ENCODE measurements at places on chromosomes 16 and 17.

DNA sequence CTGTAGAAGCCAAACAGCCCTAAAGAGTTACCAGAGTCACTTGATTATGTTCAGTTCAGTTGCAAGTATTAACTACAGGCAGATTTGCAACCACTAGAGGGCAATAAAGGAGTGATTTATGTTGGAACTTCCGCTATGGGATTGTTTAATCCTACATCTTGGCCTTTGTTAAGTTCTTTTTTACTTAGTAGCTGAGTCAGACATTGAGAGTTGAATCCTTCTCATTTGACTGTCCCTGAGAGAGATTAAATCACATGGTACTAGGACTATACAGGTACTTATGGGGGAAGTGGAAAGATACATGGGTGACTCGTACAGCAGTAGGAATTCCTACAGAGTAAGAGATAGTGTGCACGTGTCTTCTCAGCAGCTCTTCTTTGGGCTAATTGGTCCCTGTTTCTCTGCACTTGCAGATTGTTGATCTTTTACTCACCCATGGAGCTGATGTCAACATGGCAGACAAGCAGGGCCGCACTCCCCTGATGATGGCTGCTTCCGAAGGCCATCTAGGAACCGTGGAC, 40.3 kb downstream of the CYB561 start:
- DNase-seq = no peak

- peak; percentile 26 for DNase-seq
Observed at GRCh38 chr17:74212209-74212912, 1.0 kb upstream of the TTYH2 start.

GRCh38 chr16:30354423-30355143, 525 bp downstream of the CD2BP2 start:
- DNase-seq = no peak

- peak; percentile 33 for DNase-seq
Observed at GRCh38 chr17:28716740-28717577, 709 bp downstream of the RAB34 start.

GRCh38 chr16:12582696-12583095, 221.0 kb downstream of the CPPED1 start:
- no peak for DNase-seq

DNA sequence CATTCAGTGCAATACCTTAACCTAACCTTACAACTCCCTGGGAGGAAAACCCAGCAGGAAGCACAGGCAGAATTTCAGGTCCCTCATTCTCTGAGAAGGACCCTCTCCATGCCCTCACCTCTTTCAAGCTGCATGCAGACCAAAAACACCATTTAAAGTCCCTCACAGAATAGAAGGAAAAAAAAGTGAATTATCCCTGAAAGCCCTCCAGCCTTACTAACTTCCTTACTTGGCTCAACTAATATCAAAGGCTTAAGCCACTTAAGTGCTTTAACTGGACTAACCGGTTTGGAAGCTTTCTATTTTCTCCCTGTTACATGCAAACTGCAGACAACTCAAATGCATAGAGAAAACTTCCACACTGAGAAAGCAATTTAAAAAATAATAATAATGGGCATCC, 60.5 kb downstream of the ADAMTS18 start:
- no peak for DNase-seq

DNA sequence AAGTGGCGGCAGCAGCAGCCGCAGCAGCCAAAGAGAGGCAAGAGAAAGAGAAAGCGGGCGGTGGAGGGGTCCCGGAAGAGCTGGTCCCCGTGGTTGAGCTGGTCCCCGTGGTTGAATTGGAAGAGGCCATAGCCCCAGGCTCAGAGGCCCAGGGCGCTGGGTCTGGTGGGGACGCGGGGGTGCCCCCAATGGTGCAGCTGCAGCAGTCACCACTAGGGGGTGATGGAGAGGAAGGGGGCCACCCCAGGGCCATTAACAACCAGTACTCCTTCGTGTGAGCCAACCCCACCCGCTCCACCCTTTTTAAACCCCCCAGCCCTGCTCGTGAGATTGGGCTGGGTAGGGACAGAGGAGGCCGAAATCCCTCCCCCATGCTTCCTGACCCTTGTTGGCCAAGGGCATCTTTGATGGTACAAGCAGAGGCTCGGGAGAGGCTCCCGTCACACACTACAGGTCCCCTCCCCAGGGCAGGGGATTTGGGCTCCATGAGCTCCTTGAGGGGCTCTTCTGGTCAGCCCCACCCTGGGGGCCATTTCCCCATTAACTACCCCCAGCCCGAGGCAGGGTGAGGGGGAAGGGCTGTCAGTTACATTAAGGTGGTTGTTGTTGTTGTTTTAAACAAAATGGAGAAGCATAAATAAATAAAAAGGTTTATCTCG, 4.6 kb upstream of the ATP2A1 start:
- DNase-seq = peak; percentile 61

- no peak for DNase-seq
Observed at GRCh38 chr17:72143245-72143644, 22.4 kb downstream of the SOX9 start.

DNA sequence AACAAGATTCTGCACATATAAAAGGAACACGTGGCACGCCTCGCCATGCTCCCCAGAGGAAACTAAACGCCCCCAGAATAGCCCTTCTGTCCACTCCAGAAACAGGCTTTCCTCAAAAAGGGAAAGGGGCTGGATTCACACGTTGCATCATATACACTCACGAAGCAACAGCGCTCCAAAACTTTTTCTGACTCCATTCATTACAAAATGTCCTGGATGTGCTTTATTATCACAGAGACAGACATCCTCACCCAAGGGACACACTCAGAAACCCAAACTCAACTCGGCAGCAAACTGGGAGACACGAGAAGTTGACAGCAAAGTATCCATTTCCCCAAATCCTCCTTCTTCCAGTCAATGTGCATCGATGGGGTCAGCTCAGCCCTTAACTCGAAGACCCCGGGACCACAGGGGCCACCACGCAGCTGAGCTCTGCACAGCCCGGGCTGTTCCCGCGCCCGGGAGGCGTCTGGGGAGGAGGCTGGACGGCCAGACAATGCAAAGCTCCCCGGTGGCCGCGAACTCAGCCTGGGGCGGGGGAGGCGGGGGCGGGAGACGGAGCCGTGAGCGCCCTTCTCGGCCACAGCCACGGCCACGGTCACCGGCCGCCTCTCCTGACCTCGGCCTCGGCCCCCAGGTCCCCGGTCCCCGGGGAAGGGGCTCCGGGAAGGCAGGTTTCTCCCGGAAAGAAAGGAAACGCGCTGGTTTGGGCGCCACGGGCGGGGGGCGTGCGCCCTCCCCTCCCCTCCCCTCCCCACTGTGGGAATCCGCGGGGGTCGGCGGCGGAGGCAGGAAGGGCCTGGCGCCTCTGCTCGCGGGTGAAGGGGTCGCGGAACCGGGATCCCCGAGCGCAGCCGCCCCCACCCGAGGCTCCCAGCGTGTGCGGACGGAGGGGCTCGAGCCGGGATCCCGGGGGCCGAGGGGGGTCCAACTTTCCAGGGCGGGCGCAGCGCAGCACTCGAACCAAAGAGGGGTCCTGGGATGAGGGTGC, 1.2 kb downstream of the NXN start:
- DNase-seq = no peak

GRCh38 chr17:55576996-55577586, 65.8 kb upstream of the SMIM36 start:
- DNase-seq = peak; percentile 28

GRCh38 chr17:44536090-44536953, 21.0 kb upstream of the FZD2 start:
- DNase-seq = no peak

GRCh38 chr17:74432766-74433391, 991 bp downstream of the GPRC5C start:
- no peak for DNase-seq

DNA sequence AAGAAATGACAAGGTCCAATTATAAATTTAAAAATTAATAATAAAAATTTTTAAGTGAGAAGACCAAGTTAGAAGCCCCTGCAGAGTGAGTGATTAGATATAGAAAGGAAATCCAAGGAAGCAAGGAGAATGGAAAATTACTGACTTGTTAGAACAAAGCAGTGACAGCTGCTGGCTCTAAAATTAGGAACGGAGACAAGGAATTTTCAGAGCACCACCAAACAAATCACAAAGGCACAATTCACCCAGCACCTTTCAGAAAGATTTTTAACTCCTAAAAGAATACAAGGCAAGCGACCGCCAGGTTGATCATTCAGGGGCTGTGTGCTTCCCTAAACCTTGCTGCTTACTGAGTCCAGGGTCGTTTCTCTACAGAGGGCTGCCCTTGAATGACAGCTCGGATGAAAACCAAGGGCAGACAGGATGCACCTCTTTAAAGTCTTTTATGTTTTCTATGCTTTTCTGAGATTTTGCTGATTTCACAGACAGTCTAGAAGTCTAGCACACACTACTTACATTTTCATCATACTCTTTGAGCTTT, 45.4 kb upstream of the GINS3 start:
- DNase-seq = no peak

- no peak for DNase-seq
Observed at GRCh38 chr16:4388271-4389021, 16.8 kb downstream of the VASN start.

- DNase-seq = no peak
Observed at GRCh38 chr16:56145369-56145768, 45.9 kb upstream of the GNAO1 start.

DNA sequence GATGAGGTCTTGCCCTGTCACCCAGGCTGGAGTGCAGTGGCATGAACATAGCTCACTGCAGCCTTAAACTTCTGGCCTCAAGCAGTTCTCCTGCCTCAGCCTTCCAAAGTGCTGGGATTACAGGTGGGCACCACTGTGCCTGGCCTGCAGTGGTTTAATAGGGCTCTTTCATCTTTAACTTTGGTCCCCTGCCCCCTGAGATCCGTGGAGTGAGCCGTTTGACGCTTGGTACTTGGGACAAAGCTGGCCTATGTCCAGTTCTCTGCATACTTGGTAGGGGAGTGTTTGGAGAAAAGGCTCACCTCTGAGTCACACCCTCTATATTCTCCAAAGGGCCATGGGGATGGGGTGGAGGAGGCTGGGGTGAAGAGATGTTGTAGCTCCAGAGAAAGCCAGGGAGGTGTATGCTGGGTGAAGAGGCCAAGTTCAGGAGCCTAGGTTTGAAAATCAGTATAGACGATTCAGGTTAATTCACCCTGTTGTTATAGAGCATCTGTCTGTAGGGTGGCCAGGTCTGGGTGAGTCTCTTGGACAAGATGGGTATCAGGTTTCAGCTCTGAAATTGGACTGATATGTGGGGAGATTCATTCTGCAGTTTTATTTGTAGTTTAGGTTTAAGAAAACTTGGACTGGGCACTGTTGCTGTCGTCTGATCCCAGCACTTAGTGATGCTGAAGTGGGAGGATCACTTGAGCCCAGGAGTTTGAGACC, 17.6 kb downstream of the ABCC1 start:
- no peak for DNase-seq

DNA sequence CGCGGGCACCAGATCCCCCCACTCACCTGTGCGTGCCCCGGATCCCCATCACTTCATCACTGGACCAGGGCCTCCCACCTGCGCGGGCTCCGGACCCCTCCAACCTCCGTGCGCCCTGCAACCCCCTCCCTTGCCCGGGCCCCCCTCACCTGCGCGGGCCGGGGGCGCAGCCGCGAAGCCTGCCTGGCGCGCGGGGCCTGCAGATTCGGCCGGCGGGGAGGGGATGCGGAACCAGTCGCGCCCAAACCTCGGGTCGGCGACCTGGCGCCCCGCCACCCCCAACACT, 202 bp downstream of the CEP131 start:
- DNase-seq = no peak

DNA sequence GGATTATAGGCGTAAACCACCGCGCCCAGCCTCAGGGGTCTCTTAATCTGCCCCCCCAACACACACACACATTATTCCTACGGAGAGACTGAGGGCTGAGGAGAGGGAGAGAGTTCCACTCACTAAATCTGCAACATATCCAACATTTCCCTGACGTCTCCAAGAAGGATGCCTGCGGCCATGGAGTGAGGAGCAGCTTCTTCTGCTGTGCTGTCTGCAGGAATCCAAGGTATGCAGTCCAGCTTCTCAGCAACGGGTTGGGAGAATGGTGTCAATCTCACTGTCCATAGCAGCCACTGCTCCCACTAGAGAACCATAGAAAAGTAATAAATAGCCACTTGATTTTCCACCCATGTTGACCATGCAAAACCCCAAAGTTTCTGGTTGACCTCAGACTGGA, 5.1 kb upstream of the PLXDC1 start:
- no peak for DNase-seq

- DNase-seq = no peak
Observed at GRCh38 chr16:58393138-58393504, 850 bp downstream of the GINS3 start.

GRCh38 chr16:20740901-20741521, 607 bp downstream of the THUMPD1 start:
- DNase-seq = peak; percentile 92

GRCh38 chr16:78513838-78514237, 414.4 kb downstream of the WWOX start:
- DNase-seq = no peak

DNA sequence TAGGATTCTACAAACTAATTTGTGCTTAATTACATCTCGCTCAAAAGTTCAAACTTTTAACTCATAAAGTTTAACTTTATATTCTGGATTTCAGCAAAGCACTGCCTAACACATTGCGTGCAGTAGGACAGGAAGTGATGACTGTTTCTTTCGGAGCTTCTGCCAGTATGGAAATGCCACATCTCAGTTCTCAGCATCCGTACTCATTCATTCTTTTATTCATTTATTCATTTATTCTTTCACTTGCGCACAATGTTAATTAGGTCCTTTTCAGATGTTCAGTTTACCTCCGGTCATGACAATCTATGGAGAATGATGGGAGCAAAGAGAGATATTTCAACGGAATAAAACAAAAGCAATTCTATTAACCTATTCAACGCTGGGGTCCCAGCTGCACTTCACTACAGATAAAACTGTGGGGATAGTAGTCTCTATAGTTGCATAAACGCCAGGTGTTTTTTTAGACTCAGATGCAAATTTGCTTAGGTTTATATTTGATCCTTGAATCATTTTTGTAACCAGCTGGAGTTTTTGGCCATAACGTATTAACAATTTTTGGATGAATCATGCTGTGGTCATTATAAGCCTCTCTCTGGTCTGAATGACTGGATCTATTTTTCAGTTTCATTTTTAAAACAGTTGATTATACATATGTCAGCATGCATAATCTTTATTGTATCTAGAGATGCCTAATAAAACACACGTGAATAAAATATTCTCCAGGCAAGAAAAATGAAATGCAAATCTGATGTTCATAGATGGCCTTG, 143.9 kb downstream of the KCNJ2 start:
- DNase-seq = no peak

DNA sequence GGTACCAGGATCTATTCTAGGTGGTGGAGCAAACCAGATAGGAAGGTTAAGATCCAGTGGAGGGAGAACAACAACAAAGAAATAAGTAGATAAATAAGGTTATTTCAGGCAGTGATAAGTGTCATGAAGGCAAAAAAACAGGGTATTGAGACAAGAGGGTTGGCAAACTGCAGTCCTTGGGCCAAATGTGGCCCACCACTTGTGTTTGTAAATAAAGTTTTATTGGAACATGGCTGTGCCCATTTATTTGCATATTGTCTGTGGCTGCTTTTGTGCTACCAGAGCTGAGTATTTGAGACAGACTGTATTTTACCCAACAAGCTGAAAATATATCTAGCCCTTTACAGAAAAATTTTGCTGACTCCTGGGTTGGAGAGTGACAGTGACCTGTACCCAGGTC, 361.3 kb downstream of the XYLT1 start:
- no peak for DNase-seq

GRCh38 chr16:10827691-10828341, 9.2 kb upstream of the TVP23A start:
- DNase-seq = no peak
